OCI-M1 (cell line): ENCODE measurements at places on chromosomes 7 and 10.

DNA sequence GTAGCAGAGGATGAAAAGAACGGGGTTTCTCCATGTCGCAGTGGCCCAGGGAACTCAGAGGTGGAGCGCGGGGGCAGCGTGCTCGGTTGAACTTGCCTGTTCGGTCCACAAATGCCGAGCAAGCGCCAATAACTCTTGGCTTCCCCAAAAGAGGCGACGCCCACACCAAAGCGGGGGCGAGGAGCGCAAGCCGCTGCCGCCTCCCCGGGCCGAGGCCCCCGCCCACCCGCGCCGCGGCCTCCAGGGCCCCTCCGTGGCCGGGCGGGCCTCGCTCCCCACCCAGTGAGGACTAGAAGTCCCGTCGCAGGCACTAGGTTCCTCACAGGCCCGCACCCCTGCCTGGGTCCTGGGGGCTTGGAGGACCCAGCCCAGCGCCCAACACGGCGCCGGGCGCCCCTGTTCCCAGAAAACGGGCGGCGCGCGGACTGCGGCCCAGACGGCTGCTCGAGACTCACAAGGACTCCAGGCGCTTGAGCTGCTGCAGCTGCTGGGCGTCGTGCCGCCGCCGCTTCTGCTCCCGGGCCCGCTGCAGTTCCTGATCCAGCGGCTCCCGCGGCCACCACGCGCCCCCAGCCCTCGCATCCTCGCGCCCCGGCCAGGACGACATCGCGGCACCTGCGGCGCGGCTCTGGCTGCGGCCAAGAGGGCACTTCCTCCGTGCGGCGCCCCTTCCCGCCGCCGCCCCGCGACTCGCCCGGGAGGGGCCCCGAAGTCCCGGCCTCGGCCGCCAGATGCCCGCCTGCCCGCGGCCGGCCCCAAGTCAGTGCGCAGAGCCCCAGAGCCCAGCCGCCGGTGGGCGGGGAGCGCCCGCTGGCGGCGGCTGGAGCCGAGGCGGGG, 14.6 kb upstream of the FKBP9 start:
- peak; percentile 82 for DNase-seq

GRCh38 chr7:41837916-41838315, 135.0 kb upstream of the INHBA start:
- DNase-seq, result peak; percentile 8

- DNase-seq, result no peak
These were observed 32.4 kb downstream of the TRIM8 start for GRCh38 chr10:102676534-102677315.

DNA sequence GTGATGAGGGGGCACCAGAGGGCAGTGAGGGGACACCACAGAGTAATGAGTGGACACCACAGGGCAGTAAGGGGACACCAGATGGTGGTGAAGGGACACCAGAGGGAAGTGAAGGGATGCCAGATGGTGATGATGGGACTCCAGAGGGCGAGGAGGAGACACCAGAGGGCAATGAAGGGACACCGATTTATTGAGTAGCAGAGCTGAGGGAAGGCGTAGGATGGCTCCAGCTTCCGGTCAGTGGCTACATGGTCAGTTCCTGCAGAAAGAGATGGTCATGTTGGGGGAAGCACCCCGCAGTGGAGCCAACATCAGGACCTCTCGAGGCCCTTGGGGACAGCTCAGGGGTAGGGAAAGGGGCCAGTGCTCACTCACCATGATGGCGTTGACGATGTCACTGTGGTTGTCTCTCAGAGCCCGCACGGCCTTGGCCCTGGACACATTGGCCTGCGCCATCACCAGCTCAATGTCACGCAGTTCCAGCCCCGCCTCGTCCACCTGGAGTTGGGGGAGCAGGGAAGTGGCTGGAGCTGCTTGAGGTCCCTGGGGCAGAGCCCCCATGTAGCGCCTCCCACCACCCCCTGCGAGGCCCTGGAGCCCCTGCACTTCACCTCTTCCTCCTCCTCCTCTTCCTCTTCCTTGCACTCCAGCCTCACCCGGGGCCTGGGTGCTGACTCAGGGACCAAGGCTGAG, 8.4 kb downstream of the NACAD start:
- no peak for DNase-seq

DNA sequence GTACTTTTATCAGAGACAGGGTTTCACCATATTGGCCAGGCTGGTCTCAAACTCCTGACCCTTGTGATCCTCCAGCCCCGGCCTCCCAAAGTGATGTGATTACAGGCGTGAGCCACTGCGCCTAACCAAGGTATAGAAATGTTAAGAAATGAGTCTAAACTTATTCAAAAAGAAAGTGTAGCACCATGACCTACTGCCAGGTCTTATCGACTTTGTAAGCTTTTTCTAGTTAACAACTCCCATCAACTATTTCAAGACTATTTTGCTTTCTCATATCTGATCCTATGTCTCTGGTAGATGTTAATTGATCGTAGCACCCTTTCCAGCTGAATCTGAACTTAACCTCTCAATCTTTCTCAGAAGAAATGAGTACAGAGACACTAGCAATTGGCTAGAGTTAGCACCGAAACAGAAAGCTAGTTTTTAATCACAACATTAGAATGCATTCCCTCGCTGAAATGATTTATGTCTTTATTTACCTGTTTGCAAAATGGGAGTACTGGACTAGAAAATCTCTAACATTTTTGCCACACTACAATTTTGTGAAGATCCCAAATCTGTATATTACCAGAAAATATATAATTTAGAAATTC, 114.0 kb upstream of the HGF start:
- DNase-seq, result no peak

DNA sequence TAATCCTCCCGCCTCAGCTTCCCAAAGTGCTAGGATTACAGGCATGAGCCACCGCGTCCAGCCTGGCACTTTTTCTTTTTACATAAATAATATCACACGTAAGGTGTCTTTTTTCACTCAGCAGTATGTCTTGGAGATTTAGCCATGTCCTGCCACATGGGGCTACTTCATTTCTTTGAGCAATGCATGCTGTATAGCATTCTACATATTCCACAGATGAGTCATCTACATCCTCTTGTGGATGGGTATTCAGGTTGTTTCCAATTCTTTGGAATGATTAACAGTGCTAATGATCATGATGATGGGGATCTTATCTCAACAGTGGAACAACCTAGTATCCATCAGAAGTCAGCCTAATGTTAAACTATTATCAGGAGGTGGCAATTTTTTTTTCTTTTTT, 50.8 kb downstream of the ZNF503 start:
- no peak for DNase-seq

DNA sequence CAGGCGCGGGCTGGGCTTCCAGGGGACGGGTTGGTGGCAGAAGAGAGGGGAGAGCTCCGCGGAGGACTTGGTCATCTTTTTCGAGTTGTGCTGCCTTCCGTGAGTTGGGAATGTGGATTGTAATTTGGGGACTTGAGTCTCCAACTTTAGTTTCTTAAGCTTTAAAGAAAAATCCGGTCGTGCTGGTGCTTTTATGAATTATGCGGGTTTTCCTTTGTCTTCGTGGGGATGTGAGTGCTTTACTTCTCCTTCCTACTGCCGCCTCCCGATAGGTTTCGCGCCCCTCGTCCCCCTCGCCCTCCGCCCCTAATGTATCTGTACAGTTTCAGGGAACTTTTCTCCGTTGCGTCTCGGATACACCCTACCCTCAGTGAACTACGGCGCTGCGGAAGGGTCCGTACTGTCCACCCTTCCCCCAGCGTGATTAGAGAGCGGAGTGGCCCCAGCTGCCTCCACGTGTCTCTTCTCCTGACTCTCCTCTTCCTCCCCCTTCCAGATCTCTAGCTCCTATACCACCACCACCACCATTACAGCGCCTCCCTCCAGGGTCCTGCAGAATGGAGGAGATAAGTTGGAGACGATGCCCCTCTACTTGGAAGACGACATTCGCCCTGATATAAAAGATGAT, 649 bp downstream of the SCD start:
- peak; percentile 48 for DNase-seq

DNA sequence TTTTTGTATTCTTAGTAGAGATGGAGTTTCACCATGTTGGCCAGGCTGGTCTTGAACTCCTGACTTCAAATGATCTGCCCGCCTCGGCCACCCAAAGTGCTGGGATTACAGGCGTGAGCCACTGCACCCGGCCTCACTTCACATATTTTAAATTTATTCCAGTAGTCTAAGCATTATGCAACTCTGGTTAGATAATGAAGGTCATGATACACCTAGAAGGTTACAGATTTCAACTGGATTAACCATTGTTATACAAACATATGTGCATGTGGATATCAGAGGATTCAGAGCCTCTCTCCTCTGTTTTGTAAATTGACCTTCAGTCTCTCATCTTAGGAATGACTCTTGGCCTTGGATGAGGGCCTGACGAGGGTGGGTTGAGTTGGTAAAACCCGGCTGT, 146.3 kb downstream of the DPP6 start:
- no peak for DNase-seq

DNA sequence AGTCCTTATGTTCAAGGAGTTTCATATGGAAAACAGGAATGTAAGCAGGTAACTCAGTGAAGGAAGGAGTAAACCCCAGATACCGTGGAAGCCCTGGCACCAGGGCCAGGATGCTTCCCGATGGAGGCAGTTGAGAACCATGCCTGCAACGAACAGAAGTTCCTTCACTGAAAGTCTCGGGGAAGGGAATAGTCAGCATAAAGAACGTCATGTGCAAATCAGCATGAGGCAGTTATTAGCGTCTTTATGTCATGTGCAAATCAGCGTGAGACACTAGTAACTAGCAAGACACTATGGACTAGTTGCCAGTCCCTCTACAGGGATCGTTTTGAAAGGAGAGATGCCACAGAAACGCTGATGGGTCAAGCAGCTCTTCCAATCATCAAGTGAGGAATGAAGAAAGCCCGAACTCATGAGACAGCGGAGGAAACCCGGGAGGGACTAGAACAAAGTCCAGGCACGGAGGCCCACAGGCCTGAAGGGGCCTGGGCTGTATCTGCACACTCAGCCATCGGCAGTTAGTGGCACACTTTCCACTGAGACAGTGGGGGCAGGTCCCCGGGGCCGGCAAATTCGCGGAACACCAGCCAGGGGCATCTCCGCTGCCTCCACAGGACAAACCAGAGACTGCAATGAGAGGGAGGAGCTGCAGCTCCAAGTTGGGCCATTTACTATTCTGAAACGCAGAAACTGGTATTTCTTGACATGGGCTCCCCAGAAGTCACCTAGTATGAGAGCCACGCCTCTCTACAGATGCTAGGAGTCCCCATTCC, 109.6 kb downstream of the SFMBT2 start:
- no peak for DNase-seq

DNA sequence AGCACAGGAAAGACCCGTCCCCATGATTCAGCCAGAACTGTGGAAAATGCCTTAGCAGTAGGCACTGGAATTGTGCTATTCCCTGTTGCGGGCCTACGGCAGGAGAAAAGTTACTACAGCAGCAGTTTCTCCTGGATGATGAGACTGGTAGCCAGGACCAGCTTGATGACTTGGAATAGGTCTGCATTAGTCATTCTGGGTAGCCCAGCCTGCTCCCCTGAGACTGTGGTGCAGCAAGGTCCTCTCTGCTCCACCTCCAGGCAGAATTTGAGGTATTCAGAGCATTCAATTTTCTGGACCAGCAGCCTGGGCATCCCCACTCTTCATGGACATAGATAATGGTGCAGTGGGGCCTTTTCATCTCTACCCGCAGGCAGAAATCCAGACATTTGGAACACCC, 490.0 kb downstream of the SH2D4B start:
- DNase-seq, result no peak

- no peak for DNase-seq
These were observed 64.9 kb downstream of the EEPD1 start for GRCh38 chr7:36217961-36218284.

GRCh38 chr10:86317949-86318725, 48.5 kb downstream of the GRID1 start:
- no peak for DNase-seq

GRCh38 chr10:89534826-89535166, 598 bp downstream of the SLC16A12 start:
- DNase-seq, result no peak

- no peak for DNase-seq
These were observed 70.2 kb upstream of the GATA3 start for GRCh38 chr10:7984325-7984724.

DNA sequence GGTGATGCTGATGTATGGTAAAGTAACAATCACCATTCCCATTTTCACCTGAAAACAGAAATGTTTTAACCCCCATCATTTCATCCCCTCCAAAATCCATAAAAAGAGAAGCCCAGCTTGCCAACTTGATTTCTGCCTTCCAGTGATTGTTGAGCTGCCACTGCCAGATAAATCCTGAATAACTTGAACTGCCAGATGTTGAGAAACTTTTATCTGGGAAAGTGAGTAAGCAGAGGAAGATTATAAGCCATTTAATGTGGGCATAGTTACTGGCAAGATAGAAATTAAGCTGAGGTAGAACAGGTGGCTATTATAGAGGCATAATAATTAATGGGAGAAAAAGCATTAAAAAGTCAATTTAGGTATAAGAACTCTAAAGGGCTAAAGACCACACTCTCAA, 534.1 kb downstream of the ANKRD7 start:
- no peak for DNase-seq

DNA sequence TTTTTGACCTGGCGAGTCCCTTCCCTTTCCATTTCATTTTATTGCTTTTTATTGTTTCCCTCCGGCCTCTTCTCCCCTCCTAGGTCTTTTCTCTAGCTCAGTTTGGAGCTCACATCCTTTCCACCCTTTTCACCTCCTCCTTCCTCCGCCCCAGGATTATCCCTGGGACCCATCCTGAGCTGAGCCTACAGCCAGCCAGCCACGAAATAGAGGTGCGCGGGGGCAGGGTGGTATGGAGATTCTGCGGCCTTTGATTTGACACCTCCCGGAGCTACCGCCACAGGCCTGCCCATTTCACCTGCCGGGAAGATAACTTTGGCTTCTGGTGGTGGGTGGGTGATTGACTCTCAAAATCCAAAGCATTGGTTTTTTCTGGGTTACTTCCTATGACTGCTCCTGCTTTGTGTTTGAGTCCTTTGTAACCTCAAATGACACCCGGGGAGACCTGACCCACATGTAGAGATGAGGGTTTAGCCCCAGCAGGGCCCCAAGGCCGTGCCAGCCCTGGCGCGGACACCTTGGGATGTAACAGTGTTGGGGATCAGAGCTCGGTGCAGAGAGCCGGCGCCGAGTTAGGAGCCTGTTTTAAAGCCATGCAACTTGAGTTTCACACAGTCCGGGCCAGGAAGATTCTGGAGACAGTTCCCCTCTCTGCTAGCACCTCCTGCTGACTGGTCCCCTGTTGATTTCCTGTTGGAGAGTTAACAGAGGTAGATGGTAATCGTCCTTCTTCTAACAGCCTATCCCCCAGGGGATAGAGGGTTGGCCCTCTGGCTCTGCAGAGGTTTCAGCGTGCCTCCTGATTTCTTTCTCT, 1.5 kb downstream of the DUSP5 start:
- peak; percentile 58 for DNase-seq
